Endothelial cell of umbilical vein (primary cell): ENCODE measurements at places on chromosomes 2 and 18. TPM values are rescaled to one million over a fixed set of nuclear protein-coding genes. Genes with fewer than 3 reads are reported as not detected.

- peaks cover 29% of the 10 kb centered on the region for H3K4me1 ChIP-seq
- DNase-seq: peak; percentile 57
- no peaks in the 10 kb centered on the region for H3K36me3 ChIP-seq
Observed at GRCh38 chr2:1605102-1606045, 138.9 kb downstream of the PXDN start.

DNER gene
- 0.01 and 0.05 TPM in 2 replicates for polyA plus RNA-seq

GRCh38 chr2:86033751-86034692 is 71.7 kb downstream of the POLR1A start:
- H3K4me3 ChIP-seq: no peak overlapping the region
- no peak for DNase-seq
- peaks cover 6% of the 10 kb centered on the region for H3K36me3 ChIP-seq
- no peaks in the 10 kb centered on the region for H3K27me3 ChIP-seq
- no peak overlapping the region for H3K27ac ChIP-seq
- H3K4me1 ChIP-seq: peaks cover 43% of the 10 kb centered on the region

- DNase-seq: peak; percentile 49
- peaks cover 39% of the 10 kb centered on the region for H3K27me3 ChIP-seq
- peak within 1 kb of the TSS; percentile 70 for H3K4me3 ChIP-seq
- H3K27ac ChIP-seq: peak within 1 kb of the TSS; percentile 23
Observed at GRCh38 chr2:196592911-196593881, 46.3 kb upstream of the CCDC150 start.

GRCh38 chr2:74536166-74536950 is 6.6 kb downstream of the HTRA2 start:
- no peak overlapping the region for H3K27ac ChIP-seq
- peaks cover under 1% of the 10 kb centered on the region for H3K4me1 ChIP-seq
- no peak overlapping the region for H3K4me3 ChIP-seq
- peaks cover 13% of the 10 kb centered on the region for H3K27me3 ChIP-seq
- H3K36me3 ChIP-seq: peaks cover 10% of the 10 kb centered on the region

CHRND gene
- polyA plus RNA-seq: not detected in 2 replicates

EMX1 gene
- polyA plus RNA-seq: not detected in 2 replicates

SCN9A gene
- polyA plus RNA-seq: 0.62 and 0.88 TPM in 2 replicates

DNA sequence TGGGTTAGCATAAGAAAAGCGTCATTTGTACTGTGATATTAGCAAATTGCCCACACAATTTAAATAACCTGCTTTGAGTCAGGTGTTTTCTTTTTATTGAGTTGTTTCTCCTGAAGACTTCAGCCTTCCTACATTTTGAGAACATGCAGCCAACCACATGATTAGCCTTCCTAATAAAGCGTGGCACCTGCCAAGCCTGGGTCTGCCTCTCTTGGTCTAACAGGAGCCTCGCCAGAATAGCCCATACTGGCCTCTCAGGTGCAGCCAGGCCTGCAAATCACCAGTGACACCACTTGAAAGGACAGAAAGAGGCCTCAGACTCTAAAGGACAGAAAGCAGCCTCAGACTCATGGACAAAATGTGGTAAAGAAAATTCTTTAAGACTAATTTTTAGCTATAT is 653.8 kb downstream of the BCL11A start:
- H3K4me1 ChIP-seq: no peaks in the 10 kb centered on the region
- DNase-seq: no peak
- no peaks in the 10 kb centered on the region for H3K27me3 ChIP-seq
- no peak overlapping the region for H3K27ac ChIP-seq
- H3K4me3 ChIP-seq: no peak overlapping the region
- H3K36me3 ChIP-seq: no peaks in the 10 kb centered on the region

DNA sequence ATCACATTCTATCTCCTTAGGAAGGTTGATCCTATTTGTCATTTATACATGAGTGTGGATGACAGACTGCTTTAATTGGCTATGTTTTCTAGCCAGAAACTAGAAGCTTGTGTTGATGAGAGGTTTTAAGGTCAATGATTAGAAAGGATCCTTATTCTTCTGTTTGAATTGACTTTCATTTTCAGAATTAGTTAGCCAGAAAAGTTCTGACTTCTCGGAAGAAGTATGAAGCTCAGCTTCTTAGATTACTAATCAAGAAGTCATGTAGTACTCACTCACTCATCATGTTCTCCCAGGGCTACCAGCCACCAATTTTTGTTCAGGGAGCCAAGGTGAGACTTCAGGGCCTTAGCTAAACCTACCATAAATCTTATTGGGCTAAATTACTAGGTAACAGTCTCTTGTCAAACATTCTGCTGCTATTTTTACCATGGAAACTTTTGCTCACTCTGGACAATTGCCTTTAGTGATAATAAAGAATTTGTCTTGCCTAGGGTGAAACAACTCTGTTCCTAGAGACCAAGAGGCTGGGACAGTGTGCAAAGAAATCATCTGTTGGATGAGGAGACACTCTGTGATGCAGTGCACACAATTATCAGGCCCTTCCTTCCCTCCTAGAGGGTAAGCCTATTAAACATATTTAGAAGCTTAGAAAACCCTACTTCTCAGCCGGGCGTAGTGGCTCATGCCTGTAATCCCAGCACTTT is 111.6 kb upstream of the DNMT3A start:
- no peaks in the 10 kb centered on the region for H3K4me1 ChIP-seq
- no peaks in the 10 kb centered on the region for H3K27me3 ChIP-seq
- H3K36me3 ChIP-seq: no peaks in the 10 kb centered on the region
- DNase-seq: no peak

- H3K36me3 ChIP-seq: no peaks in the 10 kb centered on the region
- DNase-seq: peak; percentile 21
- no peak overlapping the region for H3K27ac ChIP-seq
- no peak overlapping the region for H3K4me3 ChIP-seq
- H3K4me1 ChIP-seq: peaks cover 53% of the 10 kb centered on the region
Observed at GRCh38 chr2:207332480-207333212, 166.9 kb upstream of the KLF7 start.

GRCh38 chr2:70471129-70471528 is 82.5 kb downstream of the TGFA start:
- H3K4me3 ChIP-seq: no peak overlapping the region
- no peak overlapping the region for H3K27ac ChIP-seq
- no peaks in the 10 kb centered on the region for H3K4me1 ChIP-seq

EML6 gene
- polyA plus RNA-seq: 0.79 and 0.80 TPM in 2 replicates

EPG5 gene
- polyA plus RNA-seq: 16.7 and 16.8 TPM in 2 replicates

MTLN gene
- 46.0 and 63.2 TPM in 2 replicates for polyA plus RNA-seq

GRCh38 chr2:601806-602455 is 75.3 kb downstream of the TMEM18 start:
- H3K36me3 ChIP-seq: no peaks in the 10 kb centered on the region
- no peaks in the 10 kb centered on the region for H3K27me3 ChIP-seq
- no peak for DNase-seq
- H3K4me1 ChIP-seq: no peaks in the 10 kb centered on the region

MLPH gene
- polyA plus RNA-seq: not detected in 2 replicates

DNA sequence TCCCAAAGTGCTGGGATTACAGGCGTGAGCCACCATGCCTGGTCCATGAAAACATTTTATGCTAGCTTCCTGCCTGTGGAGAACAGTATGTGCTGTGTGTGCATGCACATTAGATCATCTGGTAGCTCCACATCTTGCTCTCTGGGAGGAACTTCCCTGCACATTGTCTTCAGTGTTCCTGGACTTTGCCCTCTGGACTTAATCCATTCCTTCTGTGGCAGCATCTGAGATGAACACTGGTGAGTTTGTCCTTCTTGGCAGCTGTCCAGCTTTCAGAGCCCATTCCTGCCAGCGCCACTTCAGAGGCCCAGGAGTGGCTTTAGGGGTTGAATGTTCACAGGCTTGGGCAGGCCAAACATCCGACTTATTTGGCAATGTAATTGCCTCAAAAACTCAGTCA is 65.2 kb downstream of the POU3F3 start:
- no peak overlapping the region for H3K4me3 ChIP-seq
- H3K4me1 ChIP-seq: no peaks in the 10 kb centered on the region
- DNase-seq: no peak
